ENCODE measurements at places on chromosomes 16 and 17. TPM values are rescaled to one million over a fixed set of nuclear protein-coding genes. Genes with fewer than 3 reads are reported as not detected.

The CAMKK1 gene
- 2.3 TPM for total RNA-seq

The PLXDC1 gene
- total RNA-seq: 4.7 TPM

The KRT15 gene
- not detected for total RNA-seq

The SLC6A2 gene
- total RNA-seq: not detected

The KRT28 gene
- not detected for total RNA-seq

DNA sequence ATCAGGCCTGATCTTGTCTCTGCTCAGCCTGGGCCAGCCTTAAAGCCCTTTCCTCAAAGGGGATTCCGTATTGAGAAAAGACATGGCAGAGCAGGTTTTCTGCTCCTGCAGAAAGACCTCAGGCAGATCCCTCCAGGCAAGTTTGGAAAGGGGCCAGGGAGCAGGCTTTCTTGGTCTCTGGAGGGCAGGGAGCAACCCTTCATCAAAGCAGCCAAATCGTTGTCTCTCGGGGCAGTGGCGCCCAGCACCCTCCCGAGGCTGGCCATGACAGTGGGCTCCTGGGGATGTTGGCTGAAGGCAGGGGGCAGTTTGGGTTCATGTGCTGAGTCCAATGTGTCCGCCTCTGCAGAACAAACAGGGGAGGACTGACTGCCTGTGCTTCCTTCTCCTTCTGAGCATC is 168.4 kb upstream of the WSCD1 start:
- peak; percentile 13 for DNase-seq

DNA sequence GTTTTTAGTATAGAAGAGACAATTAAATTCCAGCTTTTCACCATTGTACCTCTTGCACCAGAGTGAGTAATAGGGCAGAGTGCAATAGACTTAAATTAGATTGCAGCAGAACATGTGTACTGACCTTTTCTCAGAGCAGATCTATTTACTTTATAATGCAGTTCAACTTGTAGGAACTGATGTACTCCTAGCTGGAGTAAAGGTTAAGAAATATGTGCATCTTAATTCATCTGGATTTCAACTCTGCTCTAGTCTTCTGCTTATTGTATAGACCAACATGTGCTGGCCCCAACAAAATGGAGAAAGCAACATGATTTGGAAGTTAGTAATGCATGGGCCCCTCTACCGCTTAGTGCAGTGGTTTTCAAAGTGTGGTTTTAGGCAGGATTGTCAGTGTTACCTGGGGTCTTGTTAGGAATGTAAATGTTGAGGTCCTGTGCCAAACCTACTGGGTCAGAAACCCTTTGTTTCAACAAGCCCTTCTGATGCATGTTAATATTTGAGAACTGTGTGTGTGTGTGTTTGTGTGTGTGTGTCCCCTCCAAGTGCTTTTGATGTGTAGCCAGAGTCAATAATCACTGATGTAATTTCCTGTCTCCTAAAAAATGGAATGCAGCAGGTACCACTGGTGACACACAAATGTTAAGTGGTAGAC is 138.6 kb downstream of the TOX3 start:
- DNase-seq: no peak

- no peak for DNase-seq
These were observed 30.7 kb upstream of the ICAM2 start for GRCh38 chr17:64051153-64051552.
